ENCODE measurements at places on chromosomes 16 and 17. TPM values are rescaled to one million over a fixed set of nuclear protein-coding genes. Genes with fewer than 3 reads are reported as not detected.

Gene SUZ12
- 9.7 TPM for total RNA-seq

Gene WIPF2
- total RNA-seq: 4.9 TPM

Gene AP1G1
- 76.3 TPM for total RNA-seq

- no peak for DNase-seq
Measured at GRCh38 chr17:28570716-28571360, 486 bp downstream of the PIGS start.

DNA sequence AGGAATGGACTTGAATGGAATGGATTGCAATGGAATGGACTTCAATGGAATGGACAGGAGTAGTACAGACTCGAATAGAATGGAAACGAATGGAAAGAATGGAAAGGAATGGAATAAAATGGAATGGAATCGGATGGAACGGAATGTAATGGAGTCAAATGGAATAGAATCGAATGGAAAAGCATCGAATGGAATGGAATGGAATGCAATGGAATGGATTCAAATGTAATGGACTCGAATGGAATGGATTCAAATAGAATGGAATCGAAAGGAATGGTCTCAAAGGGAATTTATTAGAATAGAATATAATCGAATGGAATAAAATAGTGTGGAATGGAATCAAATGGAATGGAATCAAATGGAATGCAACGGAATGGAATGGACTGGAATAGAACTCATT, 484.9 kb upstream of the WSB1 start:
- no peak for DNase-seq

DNA sequence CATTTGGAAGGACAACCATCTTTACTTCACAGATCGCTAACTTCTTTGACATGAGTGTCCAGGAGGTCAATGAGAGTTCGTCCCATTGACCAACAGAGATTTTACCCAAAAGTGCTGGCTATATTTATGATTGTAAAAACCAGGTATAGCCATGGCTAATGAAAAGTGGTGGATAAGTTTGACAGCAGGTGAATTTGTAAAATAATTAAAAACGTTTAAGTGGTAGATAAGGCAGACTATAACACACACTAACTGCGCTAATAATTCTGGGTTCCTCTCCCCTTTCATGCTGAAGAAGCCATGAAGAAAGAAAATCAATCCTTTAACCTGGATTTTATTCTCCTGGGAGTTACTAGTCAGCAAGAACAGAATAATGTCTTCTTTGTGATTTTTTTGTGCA, at the start of gene OR1A2:
TSS of gene OR1A2 (plus strand) at position 301 of the 400 bp plus-strand sequence. CDS start at position 301, 0 bp downstream.
- no peak for DNase-seq

DNA sequence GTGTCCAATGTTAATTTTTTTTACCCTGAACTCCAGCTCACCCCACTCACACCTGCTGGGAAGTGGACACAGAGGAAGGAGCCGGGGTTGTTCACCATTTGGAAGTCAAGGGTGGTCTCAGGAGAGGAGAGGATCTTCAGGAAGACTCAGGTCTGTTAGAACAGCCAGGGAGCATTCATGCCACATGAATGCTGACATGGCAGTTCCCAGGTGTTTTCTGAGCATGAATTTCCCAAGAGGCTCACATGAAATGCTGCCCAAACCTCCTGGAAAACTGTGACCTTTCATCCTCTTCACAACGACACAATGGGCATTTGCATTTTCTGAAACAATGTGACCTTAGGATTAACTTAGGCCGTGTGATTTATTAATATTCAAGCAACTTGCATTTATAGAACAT, 2409.2 kb downstream of the TP53TG3F start:
- DNase-seq: no peak

- DNase-seq: peak; percentile 47
Measured at GRCh38 chr17:57604771-57605674, 140.1 kb downstream of the CCDC182 start.

- no peak for DNase-seq
Measured at GRCh38 chr17:63494300-63494928, 17.6 kb downstream of the ACE start.

- DNase-seq: no peak
Measured at GRCh38 chr17:72361892-72362291, 241.1 kb downstream of the SOX9 start.

GRCh38 chr17:46773676-46774075, 44.8 kb downstream of the WNT3 start:
- no peak for DNase-seq

GRCh38 chr17:68972119-68972704, 17.0 kb upstream of the ABCA8 start:
- DNase-seq: no peak

DNA sequence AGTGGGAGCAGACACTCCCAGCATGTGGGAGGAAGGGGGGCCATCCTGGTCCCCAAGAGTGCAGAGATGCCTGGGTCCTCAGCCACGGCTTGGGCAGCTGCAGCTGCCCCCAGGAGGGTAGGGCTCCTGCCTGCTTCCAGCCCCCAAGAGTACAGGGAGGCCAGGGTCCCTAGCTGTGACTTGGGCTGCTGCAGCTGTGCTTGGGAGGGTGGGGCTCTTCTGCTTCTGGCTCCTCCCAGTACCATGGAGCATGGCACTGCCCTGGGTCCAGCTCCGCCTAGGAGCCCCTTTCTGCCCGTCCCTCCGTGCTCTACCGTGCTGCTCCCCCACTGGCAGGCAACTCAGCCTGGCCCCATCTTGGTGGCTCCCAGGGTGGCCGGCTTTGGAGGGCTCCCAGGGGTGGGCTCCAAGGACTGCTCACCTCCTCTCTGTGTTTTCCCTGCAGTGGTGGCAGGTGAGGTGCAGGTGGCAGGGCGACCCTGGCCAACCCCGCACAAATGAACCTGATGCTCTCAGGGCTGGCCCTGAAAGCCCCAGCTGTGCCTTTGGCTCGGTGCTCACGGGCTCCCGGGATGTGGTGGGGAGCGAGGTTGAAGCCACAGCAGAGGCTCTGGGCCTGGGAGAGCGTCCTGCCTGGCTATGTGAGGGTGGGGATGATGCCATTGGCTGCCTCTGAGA, 18.5 kb upstream of the USP22 start:
- DNase-seq: no peak

- no peak for DNase-seq
Measured at GRCh38 chr16:75079346-75079926, 37.1 kb downstream of the LDHD start.

DNA sequence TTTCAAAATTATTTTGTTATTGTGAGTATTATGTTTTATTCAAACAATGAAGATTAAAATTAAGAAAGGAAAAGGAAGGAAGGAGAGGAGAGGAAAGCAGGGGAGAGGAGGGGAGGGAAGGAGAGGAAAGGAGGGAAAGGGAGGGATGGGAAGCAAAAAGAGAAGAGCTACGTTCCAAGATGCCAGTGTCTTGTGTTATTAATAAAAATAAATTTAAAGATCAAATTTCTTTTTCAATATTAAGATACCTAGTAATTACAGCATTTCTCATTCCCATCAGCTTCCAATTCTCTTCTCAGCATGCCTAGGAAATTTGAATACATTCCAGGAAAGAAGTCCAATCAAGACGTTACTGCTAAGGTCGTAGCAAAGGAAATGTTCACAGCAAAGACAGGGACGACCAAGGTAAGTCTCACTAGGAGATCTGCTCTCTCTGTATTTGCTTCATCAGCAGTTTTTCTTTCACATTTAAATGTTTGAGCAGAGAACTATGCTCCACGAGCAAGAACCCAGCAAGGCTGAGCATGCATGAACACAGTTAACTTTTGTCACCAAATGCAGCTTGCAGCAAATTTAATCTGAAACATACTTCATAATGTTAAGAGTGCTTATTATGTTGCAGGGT, 63.3 kb upstream of the HLF start:
- no peak for DNase-seq

- DNase-seq: no peak
Measured at GRCh38 chr16:78513838-78514237, 414.4 kb downstream of the WWOX start.

- no peak for DNase-seq
Measured at GRCh38 chr17:14918540-14918939, 346.6 kb downstream of the PMP22 start.

GRCh38 chr17:64177311-64178010, 47.5 kb upstream of the ERN1 start:
- DNase-seq: no peak
